ENCODE measurements at places on chromosomes 11 and 22.

DNA sequence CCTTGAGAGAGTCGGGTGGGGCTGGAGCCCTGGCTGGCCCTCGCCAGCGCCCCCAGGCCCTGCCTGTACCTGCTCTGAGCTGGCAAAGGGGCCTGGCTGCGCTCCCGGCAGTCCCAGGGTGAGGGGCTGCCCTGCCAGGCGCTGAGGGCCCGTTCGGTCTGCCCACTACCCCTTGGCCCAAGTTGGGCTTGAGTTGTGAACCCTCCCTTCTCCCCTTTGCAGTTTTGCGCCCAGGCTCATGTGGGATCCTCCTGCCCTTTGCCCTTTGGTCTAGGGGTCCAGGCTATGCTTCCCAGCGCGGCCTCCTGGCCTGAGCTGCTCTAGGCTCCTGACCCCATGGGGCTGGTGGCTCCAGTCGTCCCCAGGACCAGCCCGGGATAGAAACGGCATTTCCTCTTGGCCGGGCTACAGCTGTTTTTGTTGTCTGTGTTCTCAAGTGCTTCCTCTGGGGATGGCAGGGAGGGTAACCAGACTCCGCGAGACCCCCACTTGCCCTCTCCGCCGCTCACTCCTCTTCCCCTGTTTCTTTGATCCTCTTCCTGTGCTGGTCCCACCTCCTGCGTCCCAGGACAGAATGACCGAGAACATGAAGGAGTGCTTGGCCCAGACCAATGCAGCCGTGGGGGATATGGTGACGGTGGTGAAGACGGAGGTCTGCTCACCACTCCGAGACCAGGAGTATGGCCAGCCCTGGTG, 34.9 kb downstream of the PRDM11 start:
- DNase-seq = no peak

DNA sequence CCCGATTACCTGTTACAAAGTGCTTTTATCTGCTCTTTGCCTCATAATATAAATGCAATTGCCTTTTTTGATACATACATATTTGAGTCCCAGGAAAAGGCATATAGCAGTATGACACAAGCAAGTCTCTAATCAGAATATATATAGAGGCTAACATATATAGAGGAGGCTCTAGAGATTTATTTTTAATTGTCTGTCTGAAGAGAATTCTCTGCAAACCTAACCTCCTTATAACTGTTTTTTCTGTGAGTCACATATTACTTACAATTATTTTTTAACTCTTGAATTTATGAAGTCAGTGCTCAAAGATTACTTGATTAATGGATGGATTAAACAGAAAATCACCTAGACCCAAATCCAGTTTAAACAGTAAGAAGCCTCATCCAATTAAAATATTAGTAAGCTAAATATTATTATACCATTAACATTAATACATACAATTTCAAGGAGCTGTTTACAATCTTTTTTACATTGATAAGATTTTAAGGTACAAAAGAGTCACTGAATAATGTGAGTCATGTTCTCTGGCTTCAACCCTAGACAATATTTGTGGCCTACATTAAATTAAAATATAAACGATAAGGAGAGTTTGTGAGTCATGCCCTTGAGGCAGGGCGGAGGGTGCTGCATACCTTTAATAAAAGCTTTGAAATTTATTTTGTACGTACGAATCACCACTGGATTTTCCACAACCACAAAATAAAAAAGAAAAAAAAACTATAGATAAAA, 19.2 kb upstream of the MMP13 start:
- no peak for DNase-seq

- no peak for DNase-seq
Measured at GRCh38 chr22:29391546-29391945, 3.2 kb upstream of the AP1B1 start.

DNA sequence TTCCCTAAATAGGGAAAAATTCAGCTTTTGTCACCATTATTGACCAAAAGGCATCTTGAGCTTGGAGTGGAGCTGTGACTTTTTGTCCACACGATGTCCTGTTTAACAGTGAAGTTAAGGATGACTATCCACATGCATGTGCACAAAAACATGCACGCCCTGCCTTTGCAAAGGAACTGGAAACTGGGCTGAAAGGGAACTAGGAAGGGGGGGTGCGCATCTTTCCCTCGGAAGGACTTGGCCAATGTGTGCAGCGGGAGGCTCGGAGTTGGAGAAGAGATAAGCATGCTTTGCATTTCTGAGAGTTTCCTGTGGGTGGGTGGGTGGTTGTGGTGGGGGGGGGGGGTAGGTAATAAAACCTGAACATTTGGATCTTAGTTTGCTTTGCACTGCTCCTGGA, 411 bp upstream of the KIRREL3 start:
- no peak for DNase-seq

DNA sequence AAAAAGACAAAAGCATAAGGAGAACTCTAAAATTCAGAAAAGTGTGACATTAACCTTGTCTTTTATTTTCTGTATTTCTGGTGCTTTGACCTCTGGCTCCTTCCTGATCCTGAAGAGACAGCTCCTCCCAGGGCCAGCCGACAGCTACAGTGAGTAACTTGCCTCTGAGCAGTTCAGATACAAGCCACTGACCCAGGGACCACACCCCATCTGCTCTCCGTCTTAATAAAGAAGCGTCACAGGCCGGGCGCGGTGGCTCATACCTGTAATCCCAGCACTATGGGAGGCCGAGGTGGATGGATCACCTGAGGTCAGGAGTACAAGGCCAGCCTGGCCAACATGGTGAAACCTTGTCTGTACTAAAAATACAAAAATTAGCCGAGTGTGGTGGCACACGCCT, 6.5 kb downstream of the MLC1 start:
- DNase-seq = no peak
